GM23338 (cell line): ENCODE measurements at places on chromosomes 13 and 19.

GRCh38 chr13:83085186-83085900, 796.9 kb downstream of the SLITRK1 start:
- H3K4me3 ChIP-seq, result no peak overlapping the region
- H3K4me1 ChIP-seq, result no peaks in the 10 kb centered on the region
- no peaks in the 10 kb centered on the region for H3K27me3 ChIP-seq
- no peaks in the 10 kb centered on the region for H3K36me3 ChIP-seq

- no peak overlapping the region for H3K4me3 ChIP-seq
- no peaks in the 10 kb centered on the region for H3K36me3 ChIP-seq
- DNase-seq, result no peak
- peaks cover 12% of the 10 kb centered on the region for H3K4me1 ChIP-seq
Observed at GRCh38 chr13:107992542-107992941, 222.8 kb downstream of the LIG4 start.

DNA sequence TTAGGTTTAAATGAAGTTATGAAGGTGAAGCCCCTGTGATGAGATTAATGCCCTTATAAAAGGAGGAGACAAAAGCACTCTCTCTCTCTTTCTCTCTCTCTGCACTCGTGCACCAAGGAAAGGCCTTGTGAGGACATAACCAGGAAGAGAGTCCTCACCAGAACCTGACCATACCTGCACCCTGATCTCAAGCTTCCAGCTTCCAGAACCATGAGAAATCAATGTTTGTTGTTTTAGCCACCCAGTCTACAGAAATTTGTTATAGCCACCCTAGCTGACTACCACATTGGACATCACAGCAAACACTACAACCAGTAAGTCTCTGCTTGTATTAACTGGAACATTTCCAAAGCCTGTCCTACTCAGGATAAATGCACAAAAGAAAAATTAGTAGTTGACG, 34.7 kb upstream of the WDFY2 start:
- H3K4me3 ChIP-seq, result no peak overlapping the region
- H3K27me3 ChIP-seq, result no peaks in the 10 kb centered on the region
- DNase-seq, result no peak
- no peaks in the 10 kb centered on the region for H3K36me3 ChIP-seq

GRCh38 chr19:14222886-14223285, 16.9 kb upstream of the ADGRL1 start:
- no peak for DNase-seq
- H3K36me3 ChIP-seq, result no peaks in the 10 kb centered on the region
- H3K27me3 ChIP-seq, result no peaks in the 10 kb centered on the region
- H3K4me3 ChIP-seq, result no peak overlapping the region
- no peaks in the 10 kb centered on the region; the same call in 1 of the 2 replicates for H3K4me1 ChIP-seq
- H3K27ac ChIP-seq, result no peak overlapping the region

GRCh38 chr19:12647490-12648071, 19.0 kb downstream of the MAN2B1 start:
- DNase-seq, result peak; percentile 88
- H3K4me1 ChIP-seq, result no peaks in the 10 kb centered on the region
- H3K4me3 ChIP-seq, result peak overlapping the region; percentile 53
- H3K27ac ChIP-seq, result no peak overlapping the region
- no peaks in the 10 kb centered on the region for H3K27me3 ChIP-seq

DNA sequence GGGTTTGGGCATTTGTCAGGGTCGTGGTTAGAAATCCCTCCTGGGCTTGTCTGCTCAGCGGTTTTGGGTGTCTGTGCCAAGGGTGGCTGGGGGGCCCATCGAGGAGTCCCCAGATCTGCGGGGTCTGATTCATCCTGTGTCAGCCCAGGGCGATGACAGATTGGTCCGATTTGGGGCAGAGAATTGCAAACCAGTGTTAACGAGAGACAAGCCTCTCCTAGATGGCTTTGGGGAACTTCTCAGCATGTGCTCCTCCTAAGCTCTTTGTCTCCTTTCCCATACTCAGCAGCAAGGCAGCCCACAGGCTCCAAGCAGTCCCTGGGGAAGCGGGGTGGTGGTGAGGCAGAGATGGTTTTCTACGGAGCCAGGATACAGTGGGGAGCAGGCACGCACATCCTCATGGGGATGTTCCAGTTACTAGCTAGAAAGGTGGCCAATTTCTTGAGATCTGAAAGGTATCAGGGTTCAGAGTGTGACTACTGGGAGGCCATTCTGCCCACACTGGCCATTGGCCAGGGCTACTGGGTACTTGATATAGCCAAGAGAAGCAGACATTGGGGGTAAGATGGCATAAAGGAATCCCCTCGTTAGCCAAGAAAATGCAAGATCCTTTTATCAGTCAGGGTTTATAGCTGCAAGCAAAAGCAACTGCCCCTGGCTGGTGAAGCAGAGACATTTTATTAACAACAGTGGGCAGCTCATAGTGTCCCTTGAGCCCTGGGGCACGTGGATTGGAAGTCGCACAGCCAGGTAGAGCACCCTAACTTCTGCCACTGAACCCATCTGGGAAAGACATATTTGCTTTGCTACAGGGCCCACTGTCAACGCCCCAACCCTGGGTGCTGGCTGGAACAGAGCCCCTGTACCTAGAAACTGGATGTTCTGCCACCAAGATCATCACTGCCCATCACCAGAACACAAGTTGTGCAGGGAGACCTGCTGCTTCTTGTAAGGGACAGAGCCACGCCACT, 63.6 kb downstream of the RGCC start:
- no peak overlapping the region for H3K4me3 ChIP-seq
- DNase-seq, result no peak
- no peak overlapping the region for H3K27ac ChIP-seq
- 0 out of 2 replicates have a peak, but pooled peaks cover 9% of the 10 kb centered on the region for H3K4me1 ChIP-seq
- H3K36me3 ChIP-seq, result no peaks in the 10 kb centered on the region

DNA sequence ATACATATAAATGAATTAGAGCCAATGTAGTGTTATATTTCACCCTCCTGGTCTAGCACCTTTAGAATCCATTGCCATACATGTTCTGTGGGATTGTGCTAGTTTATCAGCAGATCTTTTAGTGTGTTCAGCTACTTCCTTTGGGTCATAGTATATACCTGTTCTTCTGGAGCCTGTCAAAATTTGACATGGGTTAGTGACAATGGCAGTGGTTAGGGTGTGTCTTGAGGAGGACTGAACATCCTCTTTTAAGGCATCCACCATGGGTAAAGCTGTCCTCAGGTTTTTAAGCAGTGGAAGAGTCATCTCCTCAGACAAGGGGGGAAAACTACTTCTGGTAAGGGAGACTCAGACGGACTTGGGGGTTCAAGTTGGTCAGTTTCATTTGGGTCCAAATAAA, 29.4 kb downstream of the DNAJC3 start:
- no peaks in the 10 kb centered on the region for H3K27me3 ChIP-seq
- no peak overlapping the region for H3K4me3 ChIP-seq
- H3K36me3 ChIP-seq, result no peaks in the 10 kb centered on the region; the same call in 1 of the 2 replicates
- no peaks in the 10 kb centered on the region for H3K4me1 ChIP-seq
- H3K27ac ChIP-seq, result no peak overlapping the region

DNA sequence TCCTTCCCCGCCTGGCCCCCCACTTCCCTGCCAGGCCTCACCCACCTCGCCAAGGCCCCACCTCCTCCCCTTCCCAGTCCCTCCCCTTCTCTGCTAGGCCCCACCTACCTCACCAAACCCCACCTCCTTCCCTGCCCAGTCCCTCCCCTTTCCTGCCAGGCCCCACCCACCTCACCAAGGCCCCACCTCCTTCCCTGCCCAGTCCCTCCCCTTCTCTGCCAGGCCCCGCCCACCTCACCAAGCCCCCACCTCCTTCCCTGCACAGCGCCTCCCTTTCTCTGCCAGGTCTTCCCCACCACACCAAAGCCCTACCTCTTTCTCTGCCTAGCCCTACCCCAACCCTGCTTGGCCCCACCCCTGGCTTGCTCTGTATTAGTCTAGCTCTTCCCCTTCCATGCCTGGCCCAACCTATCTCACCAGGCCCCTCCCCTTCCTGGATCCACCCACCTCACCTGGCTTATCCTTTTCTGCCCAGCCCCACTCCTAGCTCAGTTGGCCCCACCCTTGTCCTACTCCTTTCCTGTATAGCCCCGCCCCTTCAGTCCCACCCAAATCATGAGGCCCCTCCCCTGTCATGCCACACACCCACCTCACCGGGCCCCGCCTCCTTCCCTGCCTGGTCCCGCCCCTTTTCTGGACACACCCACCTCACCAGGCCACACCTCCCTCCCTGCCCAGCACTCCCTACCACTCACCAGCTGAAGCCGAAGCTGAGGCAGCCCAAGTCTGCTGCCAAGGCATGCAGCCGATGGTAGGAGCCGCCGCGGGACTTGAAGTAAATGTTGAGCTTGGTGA, 16.2 kb downstream of the CERS1 start:
- DNase-seq, result peak; percentile 90
- H3K27me3 ChIP-seq, result no peaks in the 10 kb centered on the region
- H3K36me3 ChIP-seq, result no peaks in the 10 kb centered on the region
- H3K4me1 ChIP-seq, result no peaks in the 10 kb centered on the region
